ENCODE measurements at places on chromosomes 1 and 21.

DNA sequence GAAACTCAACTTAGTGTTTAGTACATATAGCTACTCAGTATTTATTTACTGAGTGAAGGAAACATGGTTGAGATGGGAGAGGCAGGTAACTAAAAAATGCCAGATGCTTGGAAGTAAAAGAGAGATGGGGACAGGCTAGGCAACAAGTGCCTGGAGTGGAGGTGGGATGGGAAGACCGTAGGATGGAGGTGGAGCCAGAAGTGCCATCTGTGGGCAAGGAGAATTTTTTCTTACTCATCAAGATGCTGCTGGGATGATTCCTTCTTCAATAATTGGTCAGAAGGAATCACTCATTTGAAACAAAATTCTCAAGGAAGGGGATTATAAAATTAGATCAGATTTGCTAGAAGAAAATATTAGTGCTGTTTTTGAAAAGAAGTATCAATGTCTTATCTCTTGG lies 72.9 kb downstream of the IFI44 start:
- no peak for DNase-seq

- no peak for DNase-seq
Observed at GRCh38 chr1:226702318-226702956, 36.6 kb downstream of the ITPKB start.

DNA sequence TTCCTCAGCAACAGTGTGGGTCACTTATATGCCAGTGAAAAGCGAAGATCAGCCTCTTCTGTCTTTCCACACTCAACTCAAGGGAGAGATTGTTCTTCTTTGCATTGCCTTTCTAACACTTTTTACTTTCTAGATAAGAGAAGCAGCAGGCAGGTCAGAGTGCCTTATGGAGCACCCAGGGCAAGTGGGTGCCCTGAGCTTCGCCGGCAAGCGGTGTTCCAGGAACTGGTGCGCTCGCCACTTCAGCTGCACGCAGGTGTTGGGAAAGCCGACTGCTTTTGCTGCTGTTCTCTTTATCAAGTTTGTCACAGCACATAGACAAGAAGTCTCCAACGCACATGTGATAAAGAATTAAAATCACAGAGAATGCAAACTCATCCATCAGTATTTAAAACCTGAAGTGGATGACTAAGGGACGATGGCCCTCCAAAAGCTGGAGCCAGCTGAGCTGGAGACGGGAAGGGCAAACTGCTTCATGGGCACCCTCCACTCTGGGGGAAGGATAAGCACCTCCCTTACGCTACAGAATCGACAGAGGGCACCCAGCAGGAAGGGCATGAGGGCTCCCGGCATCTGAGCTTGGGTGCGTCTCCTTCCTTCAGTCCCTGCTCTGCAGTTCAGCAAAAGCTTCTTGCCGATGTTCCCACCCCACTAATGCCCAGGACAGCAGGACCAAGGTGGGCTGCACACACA lies 20.7 kb downstream of the UBE2G2 start:
- DNase-seq = no peak

GRCh38 chr1:110477967-110478640 lies 27.2 kb downstream of the PROK1 start:
- no peak for DNase-seq

DNA sequence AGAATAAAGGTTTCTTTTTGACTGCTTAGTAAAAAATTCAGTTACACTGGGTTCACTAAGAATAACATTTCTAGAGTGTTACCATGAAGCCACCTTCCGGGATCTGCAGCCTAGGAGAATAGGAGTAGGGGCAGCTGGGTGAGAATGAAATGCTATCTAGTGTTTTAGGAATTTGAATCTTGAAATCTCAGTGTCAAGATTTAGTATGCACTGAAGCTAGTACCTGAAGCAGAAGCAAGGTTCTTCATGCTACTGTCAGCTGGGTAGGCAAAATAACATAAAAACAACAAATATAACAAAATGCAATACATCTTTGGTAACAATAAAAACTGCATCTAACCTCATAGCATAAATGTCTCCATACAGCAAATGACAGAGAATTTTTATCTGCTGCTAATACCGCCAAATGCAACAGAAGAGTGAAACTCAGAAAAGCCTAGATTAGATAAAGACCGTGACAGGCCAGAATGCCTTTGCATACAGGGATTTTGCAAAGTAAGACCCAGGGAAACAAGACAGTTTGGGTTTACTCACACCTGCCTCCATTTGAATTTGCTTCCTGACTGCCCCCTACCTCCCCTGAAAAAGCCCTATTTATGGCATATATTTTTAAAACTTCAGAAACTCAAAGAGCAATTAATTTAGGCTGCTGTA lies 58.2 kb downstream of the GADD45A start:
- no peak for DNase-seq

DNA sequence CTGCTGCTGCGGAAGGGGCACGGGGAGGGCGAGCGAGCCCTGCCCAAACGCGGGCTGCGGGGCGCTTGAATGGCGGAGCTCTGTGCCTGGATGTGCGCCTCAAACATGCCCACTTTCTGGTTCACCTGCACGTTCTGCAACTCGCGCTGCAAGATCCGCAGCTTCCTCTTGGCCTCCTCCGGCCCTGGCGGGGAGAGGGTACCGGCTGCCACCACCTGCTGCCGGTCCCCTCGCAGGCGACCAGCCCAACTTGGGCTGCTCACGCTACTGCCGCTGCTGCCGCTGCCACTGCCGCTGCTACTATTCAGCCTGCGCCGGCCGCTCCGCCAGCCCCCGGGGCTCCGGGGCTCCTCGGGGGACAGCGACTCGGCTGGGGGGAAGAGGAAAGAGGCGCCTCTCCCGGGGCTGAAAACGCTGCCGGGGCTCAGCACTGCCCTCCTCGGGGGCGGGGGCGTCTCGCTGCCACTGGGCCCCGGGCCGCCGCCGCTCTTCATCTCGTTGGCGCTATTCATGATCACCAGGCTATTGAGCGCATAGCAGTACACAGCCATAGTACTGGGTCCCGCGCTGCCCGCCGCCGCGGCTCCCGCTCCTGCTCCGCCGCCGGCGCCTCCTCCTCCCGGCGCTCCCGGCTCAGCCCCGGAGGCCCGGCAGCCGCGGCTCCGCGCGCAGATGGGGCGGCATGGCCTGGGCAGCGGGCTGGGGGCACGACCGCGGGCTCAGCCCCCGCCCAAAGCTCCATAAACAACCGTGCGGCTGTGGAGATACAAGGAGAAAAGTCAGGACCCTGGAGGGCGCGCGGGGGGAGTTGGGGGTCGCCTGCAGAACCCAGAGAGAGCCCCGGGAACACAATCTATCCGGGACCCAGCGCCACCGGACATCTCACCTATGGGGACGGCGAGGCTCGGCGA lies 1.9 kb downstream of the ITPKB start:
- DNase-seq = peak; percentile 2

DNA sequence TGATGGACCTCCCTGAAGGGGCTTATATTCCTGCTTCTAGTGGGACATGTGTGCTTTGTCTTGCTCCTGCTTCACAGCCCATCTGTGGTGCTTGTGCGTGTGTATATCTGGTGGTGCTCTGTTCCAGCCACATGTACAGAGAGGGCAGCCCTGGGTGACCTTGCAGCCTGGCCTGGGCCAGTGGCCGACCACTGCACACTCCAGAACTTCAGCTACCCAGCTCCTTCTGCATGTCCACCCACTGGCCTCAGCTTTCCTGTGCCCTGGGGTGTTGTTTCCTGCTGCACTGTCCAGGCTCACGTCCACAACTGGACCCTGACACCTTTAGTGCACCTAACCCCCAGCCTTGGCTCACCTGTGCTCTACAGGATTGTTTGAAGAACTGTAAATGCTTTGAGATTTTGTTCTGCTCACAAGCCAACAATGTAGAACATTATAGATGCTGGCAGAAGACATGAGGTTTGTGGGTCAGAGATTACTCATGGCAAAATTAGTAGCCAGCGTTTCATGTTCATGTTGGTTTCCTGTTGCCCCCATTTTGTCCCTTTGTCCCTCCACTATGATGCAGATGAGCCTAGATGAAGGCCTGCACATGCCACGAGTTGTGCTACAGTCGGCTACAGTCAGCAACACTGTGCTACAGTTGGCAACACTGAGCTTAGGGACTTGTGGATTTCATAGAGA lies 5.3 kb upstream of the S100B start:
- DNase-seq = no peak

DNA sequence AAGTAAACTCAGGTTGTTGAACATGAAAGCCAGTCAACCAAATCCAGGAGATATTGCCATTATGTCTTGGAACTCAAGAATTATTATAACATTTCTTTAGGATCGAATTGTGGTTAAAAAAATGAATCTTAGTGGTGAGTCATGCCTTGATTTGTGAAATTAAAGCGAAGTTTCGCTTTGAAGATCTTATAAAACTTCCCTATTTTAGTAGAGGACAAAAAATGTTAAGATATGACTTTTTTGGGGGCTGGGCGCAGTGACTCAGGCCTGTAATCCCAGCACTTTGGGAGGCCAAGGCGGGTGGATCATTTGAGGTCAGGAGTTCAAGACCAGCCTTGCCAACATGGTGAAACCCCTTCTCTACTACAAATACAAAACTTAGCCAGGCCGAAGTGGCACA lies 39.5 kb upstream of the PTBP2 start:
- no peak for DNase-seq

DNA sequence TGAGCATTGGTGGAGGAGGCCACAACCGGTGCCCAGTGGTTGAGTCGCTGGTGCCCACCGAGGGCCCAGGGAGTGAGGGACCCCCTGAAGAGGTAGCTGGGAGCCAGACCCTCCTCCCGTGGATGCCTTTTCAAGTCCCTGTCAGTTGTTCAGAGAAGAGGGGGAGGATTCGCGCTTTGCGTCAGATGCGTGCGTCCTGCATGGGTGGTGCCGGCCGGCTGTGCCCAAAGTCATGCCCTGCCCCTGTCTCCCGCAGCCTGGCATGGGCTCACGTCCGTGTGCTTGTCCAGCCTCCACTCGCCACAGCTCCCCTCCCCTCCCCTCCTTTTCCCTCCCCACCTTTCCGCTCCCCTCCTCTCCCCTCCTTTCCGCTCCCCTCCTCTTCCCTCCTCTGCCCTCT lies 45.2 kb downstream of the PRKCZ start:
- no peak for DNase-seq

- no peak for DNase-seq
Observed at GRCh38 chr1:225554216-225554812, 98.6 kb downstream of the ENAH start.

DNA sequence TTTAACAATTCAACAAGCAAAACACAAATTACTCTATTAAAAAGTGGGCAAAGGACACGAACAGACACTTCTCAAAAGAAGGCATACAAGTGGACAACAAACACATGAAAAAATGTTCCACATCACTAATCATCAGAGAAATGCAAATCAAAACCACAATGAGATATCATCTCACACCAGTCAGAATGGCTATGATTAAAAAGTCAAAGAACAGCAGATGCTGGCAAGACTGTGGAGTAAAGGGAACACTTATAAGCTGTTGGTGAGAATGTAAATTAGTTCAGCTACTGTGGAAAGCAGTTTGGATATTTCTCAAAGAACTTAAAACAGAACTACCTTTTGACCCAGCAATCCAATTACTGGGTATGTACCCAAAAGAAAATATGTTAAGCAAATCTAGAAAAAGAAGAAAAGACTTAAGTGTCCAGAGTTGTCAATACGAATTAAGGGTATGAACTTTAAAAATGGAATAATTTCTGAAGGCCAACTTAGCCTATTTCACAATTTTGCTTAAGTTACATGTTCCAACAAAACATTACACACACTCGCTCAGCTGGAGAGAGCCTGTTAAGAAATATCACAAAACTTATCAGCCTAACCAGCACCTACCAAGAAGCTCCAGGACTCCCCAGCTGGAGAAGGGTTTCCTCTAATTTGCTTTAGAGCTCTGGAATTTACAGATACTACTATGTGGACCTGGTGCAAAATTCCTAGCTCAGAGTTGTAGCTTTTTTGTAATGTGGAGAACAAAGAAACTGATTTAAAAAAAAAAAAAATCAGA lies 232.1 kb downstream of the DUSP10 start:
- DNase-seq = no peak

GRCh38 chr1:37105911-37106310 lies 71.6 kb upstream of the GRIK3 start:
- DNase-seq = no peak

GRCh38 chr1:198535631-198536030 lies 4.8 kb downstream of the ATP6V1G3 start:
- DNase-seq = no peak

- no peak for DNase-seq
Observed at GRCh38 chr1:200226969-200227303, 182.9 kb downstream of the ZNF281 start.

GRCh38 chr1:150985179-150985825 lies 3.2 kb downstream of the ANXA9 start:
- no peak for DNase-seq

DNA sequence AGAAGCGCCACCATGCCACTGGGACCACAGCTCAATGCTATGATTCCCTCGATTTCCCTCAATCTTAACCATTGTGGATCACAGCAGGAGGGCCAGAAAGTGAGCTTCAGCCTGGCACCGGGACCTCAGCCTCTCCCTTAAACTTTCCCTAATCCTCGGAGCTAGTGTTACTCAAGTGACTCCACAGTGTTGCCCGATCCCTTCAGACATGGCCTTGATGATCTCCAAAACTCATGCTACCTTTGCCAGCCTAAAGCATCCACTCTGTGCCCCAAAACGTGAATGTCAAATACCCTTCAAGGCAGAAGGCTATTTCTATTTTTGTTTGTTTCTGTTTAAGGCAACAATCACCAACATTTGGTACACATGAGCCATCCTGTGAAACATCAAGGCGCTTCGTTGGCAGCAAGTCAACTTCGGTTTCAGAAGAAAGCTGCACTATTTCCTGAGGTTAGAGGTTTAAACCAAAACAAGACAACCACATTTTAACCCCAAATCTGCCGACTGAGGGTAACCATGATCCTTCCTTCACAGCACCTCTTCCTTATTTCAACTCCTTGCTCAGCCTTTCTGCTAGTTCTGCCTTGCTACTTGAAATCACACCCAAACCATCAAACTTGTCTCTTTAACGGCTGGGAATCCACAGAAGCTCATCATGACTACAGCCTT lies 94.4 kb upstream of the KRTAP19-8 start:
- DNase-seq = no peak

GRCh38 chr1:156421062-156421938 lies 52.3 kb downstream of the RHBG start:
- DNase-seq = peak; percentile 15

DNA sequence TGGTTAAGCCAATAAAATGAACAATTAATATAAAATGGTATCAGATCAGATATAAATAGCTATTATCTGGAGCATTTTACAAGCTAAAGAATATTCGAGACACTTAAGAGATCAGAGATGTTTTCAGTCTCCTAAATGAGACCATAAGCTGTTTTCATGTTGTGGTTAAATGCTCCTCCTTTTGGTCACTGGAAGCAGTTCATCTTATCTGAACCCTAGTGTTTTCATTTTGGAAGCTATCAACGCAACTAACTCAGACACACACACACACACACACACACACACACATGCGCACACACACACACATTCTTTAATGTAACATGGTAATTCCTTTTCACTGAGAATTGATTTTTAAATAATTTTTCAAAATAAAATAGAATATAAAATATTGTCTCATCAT lies 10.0 kb upstream of the LRRC8C start:
- no peak for DNase-seq

GRCh38 chr1:233485385-233485784 lies 128.5 kb upstream of the KCNK1 start:
- no peak for DNase-seq

GRCh38 chr1:202547215-202547614 lies 163.0 kb downstream of the SYT2 start:
- no peak for DNase-seq
